ENCODE measurements at places on chromosomes 6 and 20.
A peak's percentile ranks its signal among the peaks of the same experiment; 100 is the strongest.

DNA sequence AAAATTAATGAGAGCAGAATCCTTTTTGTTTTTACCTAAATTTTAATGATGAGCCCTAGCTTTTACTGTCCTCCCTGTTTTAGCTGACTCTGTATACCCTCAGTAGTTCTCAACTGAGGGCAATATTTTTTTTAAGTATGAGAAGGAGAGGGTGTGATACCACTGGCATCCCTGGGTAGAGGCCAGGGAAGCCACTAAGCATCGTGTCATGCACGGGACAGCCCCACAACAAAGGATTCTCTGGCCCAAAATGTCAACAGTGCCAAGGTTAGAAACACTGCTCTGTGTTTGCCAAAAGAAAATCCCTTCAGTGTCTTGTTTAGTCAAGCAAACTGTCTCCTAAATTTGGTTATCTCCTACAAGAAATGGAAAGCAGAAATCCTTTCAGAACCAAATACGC is 210.4 kb downstream of the KCNQ5 start:
- no peaks in the 10 kb centered on the region for H3K36me3 ChIP-seq
- no peaks in the 10 kb centered on the region for H3K27me3 ChIP-seq
- H3K4me3 ChIP-seq: no peak overlapping the region
- H3K27ac ChIP-seq: no peak overlapping the region
- no peak for DNase-seq
- no peaks in the 10 kb centered on the region for H3K4me1 ChIP-seq

GRCh38 chr20:22429175-22430153 is 154.9 kb downstream of the FOXA2 start:
- no peak overlapping the region for H3K4me3 ChIP-seq
- no peaks in the 10 kb centered on the region for H3K4me1 ChIP-seq
- H3K36me3 ChIP-seq: no peaks in the 10 kb centered on the region
- DNase-seq: no peak
- H3K27ac ChIP-seq: no peak overlapping the region
- peaks cover 11% of the 10 kb centered on the region for H3K27me3 ChIP-seq

- no peak overlapping the region for H3K27ac ChIP-seq
- no peaks in the 10 kb centered on the region for H3K27me3 ChIP-seq
- H3K4me1 ChIP-seq: no peaks in the 10 kb centered on the region
- peak overlapping the region; percentile 7 for H3K4me3 ChIP-seq
These were observed 109.3 kb downstream of the IPCEF1 start for GRCh38 chr6:154247119-154247861.

- H3K4me3 ChIP-seq: no peak overlapping the region
- peaks cover 4% of the 10 kb centered on the region for H3K36me3 ChIP-seq
- H3K4me1 ChIP-seq: peaks cover 20% of the 10 kb centered on the region
These were observed 29.2 kb downstream of the MBOAT1 start for GRCh38 chr6:20182926-20183521.

- no peaks in the 10 kb centered on the region for H3K4me1 ChIP-seq
- no peak overlapping the region for H3K27ac ChIP-seq
- H3K36me3 ChIP-seq: no peaks in the 10 kb centered on the region
- H3K27me3 ChIP-seq: no peaks in the 10 kb centered on the region
- DNase-seq: no peak
These were observed 100.1 kb upstream of the RGS17 start for GRCh38 chr6:153231048-153231646.

- DNase-seq: no peak
- no peaks in the 10 kb centered on the region for H3K36me3 ChIP-seq
- no peaks in the 10 kb centered on the region for H3K4me1 ChIP-seq
- no peak overlapping the region for H3K27ac ChIP-seq
- no peak overlapping the region for H3K4me3 ChIP-seq
These were observed 113.9 kb downstream of the HIVEP1 start for GRCh38 chr6:12126051-12126450.

- H3K27ac ChIP-seq: no peak overlapping the region
- DNase-seq: no peak
- no peaks in the 10 kb centered on the region for H3K27me3 ChIP-seq
- no peak overlapping the region for H3K4me3 ChIP-seq
- no peaks in the 10 kb centered on the region for H3K36me3 ChIP-seq
- peaks cover 8% of the 10 kb centered on the region for H3K4me1 ChIP-seq
These were observed 55.0 kb downstream of the EDN1 start for GRCh38 chr6:12344961-12345693.

DNA sequence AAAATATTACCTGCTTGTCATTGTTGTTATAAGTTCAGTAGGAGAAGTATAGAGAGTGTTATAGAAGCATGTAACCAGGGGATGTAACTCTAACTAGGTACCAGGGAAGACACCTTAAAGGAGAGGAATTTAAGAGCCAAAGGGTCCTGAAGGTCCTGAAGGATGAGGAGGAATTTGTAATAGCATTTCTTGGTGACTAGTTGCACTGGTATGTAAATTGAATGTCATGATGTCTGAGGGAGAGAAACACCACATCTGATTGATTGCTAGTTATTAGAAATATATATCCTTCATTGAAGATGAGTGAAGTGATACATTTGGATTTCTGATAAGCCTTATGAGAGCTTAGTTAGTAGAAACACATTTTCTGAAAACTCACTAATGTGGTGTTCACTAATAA is 643.8 kb downstream of the RFPL4B start:
- H3K4me1 ChIP-seq: no peaks in the 10 kb centered on the region
- H3K27me3 ChIP-seq: no peaks in the 10 kb centered on the region
- H3K36me3 ChIP-seq: no peaks in the 10 kb centered on the region

DNA sequence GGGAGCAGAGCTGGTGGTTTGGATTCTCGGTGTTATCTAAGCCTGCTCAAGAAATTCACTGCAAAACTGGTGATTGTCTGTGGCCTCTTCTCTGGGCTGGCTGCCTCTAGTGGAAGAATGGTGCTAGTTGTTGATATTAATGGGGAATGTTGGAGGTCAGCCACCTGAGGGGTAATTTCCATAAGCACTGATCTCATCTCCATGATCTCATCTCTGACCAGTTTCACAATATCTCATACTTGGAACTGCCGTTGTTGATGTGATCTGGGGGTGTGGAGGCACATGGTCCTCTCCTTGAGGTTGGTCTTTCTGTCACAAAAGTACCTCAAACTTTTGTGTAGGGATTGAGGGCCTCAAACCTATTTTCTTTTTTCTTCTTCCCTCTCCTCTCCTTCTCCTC is 102.6 kb downstream of the CD109 start:
- no peak overlapping the region for H3K27ac ChIP-seq
- H3K4me1 ChIP-seq: peaks cover 14% of the 10 kb centered on the region
- no peak overlapping the region for H3K4me3 ChIP-seq
- H3K36me3 ChIP-seq: no peaks in the 10 kb centered on the region

- H3K27me3 ChIP-seq: no peaks in the 10 kb centered on the region
- H3K36me3 ChIP-seq: no peaks in the 10 kb centered on the region
- no peak overlapping the region for H3K27ac ChIP-seq
- H3K4me1 ChIP-seq: peaks cover 23% of the 10 kb centered on the region
These were observed 13.4 kb downstream of the SNX14 start for GRCh38 chr6:85580118-85580877.
